ENCODE measurements at places on chromosomes 13 and 19.

GRCh38 chr13:45500492-45501174 lies 35.9 kb downstream of the COG3 start:
- DNase-seq, result no peak

DNA sequence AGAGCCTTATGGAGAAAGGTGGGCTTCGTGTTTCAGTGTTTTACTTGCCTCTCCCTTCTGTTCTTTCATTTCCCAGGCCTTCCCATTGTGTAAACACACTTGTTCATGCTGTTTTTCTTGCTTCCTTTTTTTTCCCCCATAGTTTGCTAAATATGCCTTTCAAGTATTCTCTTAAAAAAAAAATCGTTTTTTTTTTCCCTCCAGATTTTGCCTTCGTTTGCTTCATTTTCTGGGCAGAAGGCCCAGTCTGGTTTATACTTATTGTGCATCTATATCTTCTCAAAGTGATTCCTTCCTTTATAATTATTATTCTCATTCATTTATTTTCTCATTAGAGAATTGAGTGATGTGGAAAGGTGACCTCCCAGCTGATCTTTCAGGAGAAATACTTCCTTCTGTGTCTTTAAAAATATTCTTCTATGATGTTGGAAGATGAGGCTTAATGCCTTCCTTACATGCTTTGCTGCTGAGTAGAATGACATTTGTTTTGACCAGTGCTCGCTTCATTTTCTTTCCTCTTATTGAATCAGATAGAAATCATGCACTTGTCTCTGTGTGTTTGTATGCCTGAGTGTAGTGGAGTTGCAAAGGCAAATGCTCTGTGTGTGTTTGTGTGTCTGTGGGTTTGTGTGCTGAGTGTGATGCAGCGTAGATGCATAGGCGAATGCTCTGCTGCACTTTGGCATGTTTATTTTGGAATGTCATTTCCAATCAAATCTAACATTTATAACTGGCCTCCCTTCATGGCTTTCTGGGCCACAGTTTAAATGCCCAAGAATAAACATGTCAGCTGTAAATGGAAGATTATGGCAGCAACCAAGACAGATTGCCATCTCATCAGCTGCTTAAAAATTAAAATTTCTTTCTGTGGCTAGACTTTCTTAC lies 591.4 kb downstream of the FGF9 start:
- no peak for DNase-seq

DNA sequence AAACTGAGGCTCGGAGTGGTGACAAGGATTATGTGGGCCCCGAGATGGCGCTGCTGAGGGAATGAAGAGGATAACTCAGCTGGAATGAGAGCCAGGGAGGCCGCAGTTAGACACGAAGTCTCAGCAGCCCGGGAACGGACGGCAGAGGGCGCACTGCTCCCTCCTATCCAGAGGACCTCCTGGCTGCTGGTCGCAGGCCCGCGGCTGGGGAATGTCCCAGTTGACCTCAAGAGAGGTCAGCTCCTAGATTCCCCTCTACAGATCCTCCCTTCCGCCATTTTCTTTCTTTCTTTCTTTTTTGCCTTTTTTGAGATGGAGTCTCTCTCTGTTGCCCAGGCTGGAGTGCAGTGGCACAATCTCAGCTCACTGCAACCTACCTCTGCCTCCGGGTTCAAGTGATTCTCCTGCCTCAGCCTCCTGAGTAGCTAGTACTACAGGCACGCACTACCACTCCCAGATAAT lies 24.1 kb upstream of the ASPDH start:
- peak; percentile 47 for DNase-seq

DNA sequence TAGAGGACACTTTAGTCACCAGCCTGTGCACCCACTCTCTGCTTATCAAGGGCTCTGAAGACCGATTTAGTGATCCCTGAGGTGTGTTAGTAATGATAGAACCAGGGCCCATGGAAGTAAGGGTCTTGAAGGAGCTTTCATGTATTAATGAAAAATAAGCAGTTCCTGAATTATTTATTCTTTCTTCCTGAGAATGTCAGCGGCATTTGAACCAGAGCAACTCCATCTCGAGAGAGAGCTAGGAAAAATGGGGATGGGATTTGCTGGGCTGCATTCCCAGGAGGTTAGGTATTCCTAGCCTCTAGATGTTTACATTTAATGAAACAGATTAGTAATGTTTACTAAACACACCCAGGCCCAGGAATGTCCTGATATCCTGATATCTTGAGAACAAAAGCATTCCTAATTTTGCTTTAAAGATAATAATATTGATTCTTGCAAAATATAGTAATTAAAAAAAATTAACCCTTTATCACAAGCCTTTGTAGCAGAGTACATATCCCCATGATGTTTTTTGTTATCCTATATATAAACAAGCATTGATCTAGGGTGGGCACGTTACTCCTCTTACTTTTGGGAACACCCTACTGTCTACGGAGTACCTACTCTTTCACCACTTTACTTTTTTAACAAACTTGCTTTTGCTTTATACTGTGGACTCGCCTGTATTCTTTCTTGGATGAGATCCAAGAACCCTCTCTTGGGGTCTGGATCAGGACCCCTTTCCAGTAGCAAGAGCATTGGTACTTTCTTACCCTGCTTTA lies 63.1 kb downstream of the COG3 start:
- DNase-seq, result no peak

GRCh38 chr13:30711375-30711774 lies 24.0 kb upstream of the ALOX5AP start:
- no peak for DNase-seq

DNA sequence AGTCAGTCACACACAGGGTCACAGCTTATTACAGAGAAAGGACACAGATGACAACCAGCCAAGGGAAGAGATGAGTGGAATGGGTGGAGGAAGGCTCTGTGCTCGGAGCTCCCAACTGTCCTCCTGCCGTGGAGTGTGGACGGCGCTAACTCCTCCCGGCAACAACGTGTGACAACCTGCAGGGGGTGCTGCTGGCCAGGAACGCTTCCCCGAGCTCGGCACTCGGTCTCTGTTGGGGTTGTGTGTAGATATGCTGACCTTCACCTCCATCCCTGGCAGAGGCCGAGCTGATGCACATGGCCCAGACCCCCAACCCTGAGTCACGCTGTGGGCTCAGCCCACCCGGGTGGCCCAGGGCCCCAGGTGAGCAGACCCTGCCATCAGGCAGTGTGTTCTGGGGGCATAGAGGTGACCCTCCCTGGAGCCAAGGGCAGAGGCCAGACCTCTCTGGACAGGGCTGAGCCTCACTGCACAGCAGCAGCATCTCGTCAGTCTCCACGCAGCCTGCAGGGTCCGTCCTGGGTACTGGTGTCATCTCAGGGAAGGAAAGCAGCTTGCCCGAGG lies 14.1 kb downstream of the ZNF444 start:
- no peak for DNase-seq

- no peak for DNase-seq
Measured at GRCh38 chr13:97139691-97140090, 82.4 kb upstream of the MBNL2 start.

DNA sequence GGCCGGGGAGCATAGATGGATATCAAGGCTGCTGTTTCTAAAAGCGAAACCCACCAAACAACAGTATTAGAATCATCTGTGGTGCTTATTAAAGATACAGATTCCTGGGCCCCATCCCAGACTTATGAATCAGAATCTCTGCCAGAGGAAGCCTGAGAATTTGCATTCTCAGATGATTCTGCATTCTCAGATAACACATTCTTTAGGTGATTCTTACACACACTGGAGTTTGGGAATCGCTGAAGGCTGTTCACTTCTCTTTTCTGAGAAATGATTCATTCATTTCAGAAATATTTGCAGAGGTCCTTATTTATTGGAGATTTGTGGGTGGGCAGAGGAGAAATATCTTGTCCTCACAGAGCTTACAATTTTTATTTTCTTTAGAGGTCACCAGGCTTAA lies 24.4 kb downstream of the ALOX5AP start:
- no peak for DNase-seq

DNA sequence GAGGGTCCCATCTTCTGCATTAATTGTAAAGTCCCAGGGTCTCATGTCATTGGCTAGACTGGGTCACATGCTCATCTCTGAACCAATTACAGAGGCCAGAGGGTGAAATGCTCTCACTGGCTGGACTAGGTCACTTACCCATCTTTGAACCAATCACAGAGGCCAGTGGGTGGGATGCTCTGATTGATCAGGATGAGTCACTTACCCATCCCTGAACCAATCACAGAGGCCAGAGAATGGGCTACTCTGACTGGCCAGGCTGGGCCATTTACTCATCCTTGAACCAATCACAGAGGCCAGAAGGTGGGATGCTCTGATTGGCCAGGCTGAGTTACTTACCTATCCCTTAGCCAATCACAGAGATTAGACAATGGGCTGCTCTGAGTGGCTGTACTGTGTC lies 5.3 kb downstream of the MISP start:
- no peak for DNase-seq

DNA sequence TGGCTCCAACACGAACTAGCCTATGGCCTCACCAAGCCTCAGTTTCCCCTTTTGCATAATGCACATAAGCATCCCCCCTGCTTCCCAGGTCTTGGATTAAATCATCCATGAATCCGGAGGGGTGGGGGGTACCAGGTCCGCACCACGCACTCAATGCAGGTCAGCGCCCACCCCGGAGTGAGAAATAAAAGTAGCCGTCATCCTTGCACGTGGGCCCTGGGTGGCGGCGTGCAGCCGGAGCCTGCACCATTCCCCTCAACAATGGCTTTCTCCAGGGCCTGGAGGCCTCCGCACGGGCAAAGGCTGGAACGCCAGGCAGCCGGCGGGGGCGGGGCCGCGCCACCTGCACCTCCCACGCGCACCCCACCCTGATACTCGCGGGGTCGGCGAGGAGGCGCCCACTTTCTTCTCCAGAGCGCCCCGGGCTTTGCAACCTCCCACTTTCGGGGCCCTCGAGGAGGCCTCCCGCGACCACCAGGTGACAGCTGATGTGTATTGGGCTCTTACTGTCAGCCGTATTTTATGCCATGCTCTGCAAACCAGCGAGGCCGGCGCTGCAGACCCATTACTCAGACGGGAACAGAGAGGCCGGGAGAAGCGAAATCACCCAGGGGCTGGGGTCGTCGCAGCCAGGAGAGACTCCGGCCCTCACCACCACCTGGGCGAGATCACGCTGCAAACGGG lies 767 bp upstream of the GADD45B start:
- peak; percentile 45 for DNase-seq

DNA sequence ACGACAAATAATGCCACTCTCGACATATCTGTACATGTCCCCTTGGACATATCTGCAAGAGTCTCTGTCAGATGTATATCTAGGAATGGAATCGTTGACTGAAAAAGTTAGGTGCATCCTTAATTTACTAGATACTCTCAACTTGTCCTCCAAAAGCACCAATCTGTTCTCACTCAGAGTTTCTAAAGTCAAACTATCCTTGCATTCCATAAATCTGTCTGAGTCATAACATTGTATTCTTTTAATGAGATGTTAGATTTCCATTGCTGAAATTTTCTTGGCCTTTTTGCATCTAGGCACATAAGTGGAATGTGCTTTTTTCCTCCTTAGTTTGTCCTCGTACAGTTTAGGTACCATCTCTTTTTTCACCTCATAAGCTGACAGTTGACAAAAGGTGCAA lies 139.8 kb downstream of the PTPRS start:
- DNase-seq, result no peak

- no peak for DNase-seq
Measured at GRCh38 chr19:16890461-16891184, 1.8 kb downstream of the F2RL3 start.

GRCh38 chr19:17688853-17689595 lies 870 bp upstream of the UNC13A start:
- no peak for DNase-seq

- no peak for DNase-seq
Measured at GRCh38 chr13:65560936-65561335, 1669.2 kb downstream of the PCDH9 start.

GRCh38 chr19:39405958-39406655 lies 540 bp upstream of the ZFP36 start:
- peak; percentile 74 for DNase-seq

- DNase-seq, result no peak
Measured at GRCh38 chr13:42086582-42086981, 38.1 kb downstream of the DGKH start.

DNA sequence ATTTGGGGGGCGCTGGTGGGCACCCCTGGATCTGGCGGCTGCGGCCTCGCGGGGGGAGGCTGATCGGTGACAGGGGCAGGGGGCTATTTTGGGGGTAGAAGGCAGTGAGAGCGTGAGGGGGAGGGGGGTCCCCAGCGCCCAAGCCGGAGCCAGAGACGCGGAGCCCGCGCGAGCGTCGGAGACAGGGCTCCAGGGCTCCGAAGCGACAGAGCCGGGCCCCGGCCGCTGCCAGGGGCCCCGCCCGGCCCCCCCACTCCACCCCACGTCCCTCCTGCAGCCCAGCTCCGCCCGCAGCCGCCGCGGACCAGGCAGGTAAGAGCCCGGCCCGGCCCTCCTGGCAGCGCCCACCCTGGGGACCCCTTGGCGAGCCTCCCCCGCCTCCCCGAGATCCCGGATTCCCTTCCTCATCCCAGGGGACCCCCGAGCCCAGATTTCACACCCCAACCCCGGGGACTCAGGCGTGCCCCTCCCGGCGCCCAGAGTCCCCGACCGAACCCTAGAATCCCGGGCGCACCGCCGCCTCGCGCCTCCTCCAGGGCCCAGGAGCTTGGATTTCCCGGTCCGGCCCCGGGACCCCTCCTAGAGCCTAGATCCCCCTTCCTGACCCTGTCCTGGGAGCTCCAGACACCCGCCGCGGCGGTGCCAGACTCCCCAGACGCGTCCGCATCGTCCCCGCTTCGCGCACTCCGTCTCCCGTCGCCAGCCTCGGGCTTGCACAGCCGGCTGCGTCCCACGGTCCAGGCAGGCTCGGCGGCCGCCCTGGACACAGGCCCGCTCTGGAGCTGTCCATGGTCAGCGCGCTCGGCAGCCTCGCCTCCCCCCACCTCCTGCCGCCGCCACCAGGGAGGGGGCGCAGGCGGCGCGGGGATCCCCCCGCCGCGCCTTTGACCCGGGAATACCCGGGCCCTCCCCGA lies at the start of gene PPFIA3:
PPFIA3 (plus strand) TSS at position 134 of the 914 bp plus-strand sequence. CDS start 8,330 bp downstream, outside the sequence.
- no peak for DNase-seq

DNA sequence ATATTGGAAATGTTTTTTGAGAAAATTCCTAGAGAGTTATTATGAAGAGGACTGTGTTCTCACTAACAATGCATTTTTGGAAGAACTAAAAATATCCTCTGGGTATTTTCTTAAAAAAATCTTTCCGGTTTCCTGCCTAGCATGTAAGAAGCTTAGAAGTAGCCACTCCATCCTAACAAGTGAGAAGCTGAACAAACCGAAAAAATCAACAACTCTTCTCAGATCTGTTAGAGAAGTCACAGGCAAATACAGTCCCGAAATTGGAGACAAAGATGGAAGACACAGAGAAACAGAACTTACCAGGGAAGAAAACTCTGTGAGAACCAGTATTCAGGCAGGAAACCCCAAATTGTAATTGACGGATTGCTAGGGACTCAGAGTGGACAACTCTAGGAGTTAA lies 173.0 kb downstream of the KLF12 start:
- no peak for DNase-seq

Data from activated CD4-positive, alpha-beta T cell treated with anti-CD3 and anti-CD28 coated beads for 24 hours (primary cell).